Astrocyte of the hippocampus (primary cell): ENCODE measurements at places on chromosomes 6 and 20.

GRCh38 chr20:43916073-43916880, 1.6 kb downstream of the TOX2 start:
- peak; percentile 68 for DNase-seq

- DNase-seq, result no peak
These were observed 1209.7 kb upstream of the GJE1 start for GRCh38 chr6:140923048-140923447.

DNA sequence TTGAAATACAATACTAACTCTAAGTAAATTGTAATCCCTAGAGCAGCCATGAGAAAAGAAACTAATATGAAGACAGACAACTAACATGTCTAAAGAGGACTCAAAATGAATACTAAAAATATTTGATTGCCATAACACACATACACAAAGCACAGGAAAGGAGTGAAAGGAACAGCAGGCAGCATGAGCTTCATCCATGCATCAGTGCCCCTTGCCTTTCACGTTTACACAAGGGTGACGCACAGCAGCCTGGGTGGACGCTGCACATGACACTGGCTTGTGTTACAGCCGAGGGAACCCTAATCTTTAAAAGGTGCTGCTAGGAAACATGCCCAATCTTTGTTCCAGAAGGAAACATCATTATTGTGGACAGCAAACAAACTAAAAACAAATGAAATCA, 123.5 kb downstream of the MAN1A1 start:
- no peak for DNase-seq

DNA sequence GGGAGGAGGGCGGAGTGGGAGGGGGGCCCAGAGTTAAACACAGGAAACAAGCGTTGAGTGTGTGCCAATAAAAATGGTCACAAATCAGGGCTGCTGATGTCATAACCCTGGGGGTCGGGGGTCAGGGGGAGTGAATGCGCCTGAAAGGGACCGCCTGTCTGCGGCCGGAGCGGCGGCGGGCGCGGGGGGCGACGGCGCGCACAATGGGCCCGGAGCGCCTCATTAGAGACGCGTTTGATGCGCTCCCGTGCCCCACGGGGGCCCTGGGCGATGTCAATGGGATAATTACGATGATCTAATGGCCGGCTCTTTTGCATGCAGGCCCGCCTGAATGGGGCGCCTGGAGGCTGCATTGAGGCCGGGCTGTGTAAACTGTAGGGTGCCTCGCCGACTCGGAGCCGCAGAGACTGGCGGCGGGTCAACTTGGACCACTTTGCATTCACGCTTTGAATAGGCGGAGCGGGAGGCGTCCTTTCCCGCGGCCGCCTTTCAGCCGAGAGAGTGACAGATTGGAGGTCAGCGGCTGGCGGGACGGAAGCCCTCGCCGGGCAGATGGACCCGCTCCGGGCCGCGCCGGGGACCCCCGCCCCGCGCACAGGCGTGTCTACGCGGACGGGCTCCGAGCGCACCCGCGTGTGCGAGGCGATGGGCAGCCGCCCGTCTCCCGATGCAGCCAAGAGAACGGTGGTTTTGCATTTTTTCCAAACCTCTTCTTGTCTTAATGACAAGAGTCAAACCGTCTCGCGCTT, 296.1 kb downstream of the TFAP2C start:
- DNase-seq, result peak; percentile 34

GRCh38 chr6:89281779-89282246, 33.3 kb downstream of the GABRR2 start:
- DNase-seq, result peak; percentile 25

- peak; percentile 53 for DNase-seq
These were observed 66.7 kb downstream of the RPP21 start for GRCh38 chr6:30411515-30412207.

GRCh38 chr20:25360631-25361286, 29.9 kb downstream of the ABHD12 start:
- peak; percentile 76 for DNase-seq

- DNase-seq, result peak; percentile 92
These were observed 4.3 kb upstream of the CEBPB start for GRCh38 chr20:50186151-50186885.

- peak; percentile 12 for DNase-seq
These were observed 86.3 kb upstream of the PROKR2 start for GRCh38 chr20:5402903-5403531.

DNA sequence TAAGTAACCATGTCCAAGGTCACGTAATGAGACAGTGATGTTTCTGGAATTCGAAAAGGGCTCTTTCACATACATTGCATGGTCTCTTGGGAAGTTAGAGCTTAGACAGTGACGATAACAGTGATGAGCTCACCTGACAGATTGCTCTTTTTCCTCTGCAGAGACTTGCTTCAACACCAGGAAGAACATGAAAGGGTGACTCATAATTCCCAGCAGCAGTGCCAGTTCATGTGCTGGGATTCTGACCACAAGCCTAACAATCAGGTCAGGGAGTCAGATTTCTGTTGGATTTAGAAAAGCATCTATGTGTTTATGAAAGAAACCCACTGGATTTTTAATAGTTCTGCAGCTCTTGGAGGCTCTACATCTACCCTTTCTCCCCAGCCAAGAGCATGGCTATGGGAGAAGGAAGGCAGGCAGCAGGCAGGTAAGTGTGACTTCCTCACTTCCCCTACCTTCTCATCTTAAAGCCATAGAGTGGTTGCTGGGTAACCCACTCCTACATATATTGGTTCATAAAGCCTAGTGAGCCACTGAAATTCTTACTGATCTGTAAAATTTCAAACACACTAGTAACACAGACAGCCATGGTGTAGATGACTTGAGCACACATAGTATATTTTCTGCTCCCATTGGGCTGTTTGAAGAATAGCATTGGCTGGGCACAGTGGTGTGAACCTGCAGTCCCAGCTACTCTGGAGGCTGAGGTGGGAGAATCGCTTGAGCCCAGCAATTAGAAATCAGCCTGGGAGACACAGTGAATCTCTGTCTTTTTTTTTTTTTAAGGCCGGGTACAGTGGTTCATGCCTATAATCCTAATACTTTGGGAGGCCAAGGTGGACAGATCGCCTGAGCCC, 44.4 kb upstream of the LOC128125822 start:
- DNase-seq, result peak; percentile 88
